ENCODE measurements at places on chromosomes 1 and 21. TPM values are rescaled to one million over a fixed set of nuclear protein-coding genes. Genes with fewer than 3 reads are reported as not detected.
A peak's percentile ranks its signal among the peaks of the same experiment; 100 is the strongest.

- no peak overlapping the region for H3K4me3 ChIP-seq
- H3K27me3 ChIP-seq = peaks cover 2% of the 10 kb centered on the region
- H3K27ac ChIP-seq = no peak overlapping the region
- DNase-seq = peak; percentile 67
- peaks cover 3% of the 10 kb centered on the region for H3K4me1 ChIP-seq
Observed at GRCh38 chr1:214823311-214824117, 220.5 kb downstream of the CENPF start.

DNA sequence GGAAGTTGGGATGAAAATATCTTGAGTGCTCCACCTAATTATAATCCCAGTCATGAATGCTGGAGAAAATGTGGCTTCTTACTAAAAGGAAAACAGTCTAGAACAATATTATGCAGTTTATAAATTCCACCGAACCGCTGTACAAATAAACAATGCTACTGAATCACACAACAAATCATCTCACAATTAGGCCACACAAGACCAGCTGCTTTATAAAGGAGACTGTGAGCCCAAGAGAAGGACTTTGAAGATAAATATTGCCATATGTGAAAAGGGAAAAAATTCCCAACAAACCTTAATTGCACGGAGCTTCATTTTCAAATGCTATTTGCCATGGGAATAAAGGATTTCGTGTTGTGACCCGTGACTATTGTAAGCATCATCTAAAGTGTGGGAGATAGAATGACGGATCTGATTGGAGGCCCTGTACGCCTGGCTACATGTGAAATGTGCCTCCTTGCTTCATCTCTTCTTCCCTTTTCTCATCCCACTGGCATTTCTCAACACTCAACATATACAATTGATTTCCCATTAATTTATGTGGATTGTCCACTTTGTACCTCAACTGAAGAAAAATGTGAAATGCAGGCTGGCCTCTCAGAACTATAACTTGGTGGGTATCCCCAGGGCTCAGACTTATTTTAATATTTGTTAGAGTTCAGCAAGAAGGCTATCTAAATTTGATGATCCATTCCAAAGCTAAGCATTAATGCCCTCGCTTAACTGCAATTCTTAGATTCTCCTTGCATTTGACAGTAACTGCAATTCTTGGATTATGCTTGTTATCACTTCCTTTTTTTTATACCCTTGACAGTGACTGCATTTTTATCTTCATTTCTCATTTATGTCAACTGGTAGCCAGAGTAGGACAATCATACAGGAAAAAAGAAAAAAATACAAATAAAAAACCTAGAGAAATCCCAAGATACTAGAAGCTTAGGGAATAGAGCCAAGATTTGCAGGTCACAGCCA, 122.3 kb downstream of the TGFB2 start:
- no peaks in the 10 kb centered on the region for H3K36me3 ChIP-seq
- H3K27me3 ChIP-seq = no peaks in the 10 kb centered on the region
- no peaks in the 10 kb centered on the region for H3K4me1 ChIP-seq
- DNase-seq = no peak

DNA sequence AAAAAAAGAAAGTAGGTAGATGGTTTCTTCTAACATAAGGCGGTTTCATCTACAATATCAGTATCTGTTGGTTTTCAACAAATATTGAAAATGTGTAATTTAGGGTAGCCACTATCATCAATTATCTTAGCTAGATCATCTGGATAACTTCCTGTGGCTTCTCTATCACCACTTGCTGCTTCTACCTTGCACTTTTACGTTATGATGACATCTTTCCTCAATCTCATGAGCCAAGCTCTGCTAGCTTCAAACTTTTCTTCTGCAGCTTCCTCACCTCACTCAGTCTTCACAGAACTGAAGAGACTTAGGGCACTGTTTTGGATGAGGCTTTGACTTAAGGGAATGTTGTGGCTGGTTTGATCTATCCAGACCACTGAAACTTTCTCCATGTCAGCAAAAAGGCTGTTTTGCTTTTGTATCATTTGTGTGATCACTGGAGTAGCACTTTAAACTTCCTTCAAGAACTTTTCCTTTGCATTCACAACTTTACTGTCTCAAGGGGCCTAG, 144.9 kb upstream of the HP1BP3 start:
- H3K27ac ChIP-seq = no peak overlapping the region
- peaks cover 41% of the 10 kb centered on the region for H3K36me3 ChIP-seq
- H3K4me1 ChIP-seq = peaks cover 28% of the 10 kb centered on the region
- H3K27me3 ChIP-seq = no peaks in the 10 kb centered on the region
- no peak overlapping the region for H3K4me3 ChIP-seq

PLPPR4 gene
- not detected for total RNA-seq

DNA sequence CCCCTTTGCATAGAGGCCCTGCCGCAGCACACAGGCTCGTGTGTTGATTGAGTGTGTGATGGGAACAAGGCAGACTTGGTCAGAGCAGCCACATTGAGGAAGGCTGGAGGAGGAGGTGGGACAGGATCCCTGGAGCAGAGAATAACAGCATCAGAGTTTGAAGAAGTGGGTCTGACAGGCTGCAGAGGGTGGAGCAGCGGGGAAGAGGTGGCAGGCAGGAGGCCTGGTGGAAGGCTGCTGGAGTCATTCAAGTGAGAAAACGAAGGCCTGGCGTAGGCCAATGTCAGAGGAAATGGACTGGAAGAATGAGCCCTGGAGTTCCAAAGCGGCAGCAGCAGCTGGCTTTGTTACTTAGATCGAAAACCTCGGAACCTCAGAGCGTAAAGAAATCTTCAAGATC, 115.0 kb upstream of the GRIK3 start:
- H3K4me3 ChIP-seq = no peak overlapping the region
- H3K36me3 ChIP-seq = no peaks in the 10 kb centered on the region
- no peak for DNase-seq
- no peaks in the 10 kb centered on the region for H3K27me3 ChIP-seq
- peaks cover 4% of the 10 kb centered on the region for H3K4me1 ChIP-seq
- H3K27ac ChIP-seq = no peak overlapping the region

DNA sequence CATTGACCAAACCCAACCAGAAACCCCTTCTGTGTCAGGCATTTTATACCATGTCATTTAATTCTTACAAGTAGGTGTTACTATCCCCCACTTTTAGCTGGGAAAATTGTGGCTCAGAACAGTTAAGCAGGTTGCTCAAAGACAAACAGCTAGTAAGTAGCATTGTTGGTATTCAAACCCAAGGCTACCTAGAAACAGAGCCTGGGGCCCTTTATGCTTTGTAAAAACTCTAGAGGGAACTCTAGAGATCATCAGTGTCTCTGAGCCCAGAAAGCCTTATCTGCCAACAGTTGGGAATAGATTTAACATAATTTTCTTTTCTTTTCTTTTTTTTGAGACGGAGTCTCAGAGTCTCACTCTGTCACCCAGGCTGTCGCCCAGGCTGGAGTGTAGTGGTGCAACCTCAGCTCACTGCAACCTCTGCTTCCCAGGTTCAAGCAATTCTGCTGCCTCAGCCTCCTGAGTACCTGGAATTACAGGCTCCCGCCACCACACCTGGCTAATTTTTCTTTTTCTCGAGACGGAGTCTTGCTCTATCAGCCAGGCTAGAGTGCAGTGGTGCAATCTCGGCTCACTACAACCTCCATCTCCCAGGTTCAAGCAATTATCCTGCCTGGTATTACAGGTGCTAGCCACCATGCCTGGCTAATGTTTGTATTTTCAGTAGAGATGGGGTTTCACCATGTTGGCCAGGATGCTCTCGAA, 48.5 kb upstream of the OSBPL9 start:
- no peak for DNase-seq
- no peaks in the 10 kb centered on the region for H3K27me3 ChIP-seq
- peaks cover 26% of the 10 kb centered on the region for H3K4me1 ChIP-seq
- no peak overlapping the region for H3K4me3 ChIP-seq
- H3K27ac ChIP-seq = no peak overlapping the region

DNA sequence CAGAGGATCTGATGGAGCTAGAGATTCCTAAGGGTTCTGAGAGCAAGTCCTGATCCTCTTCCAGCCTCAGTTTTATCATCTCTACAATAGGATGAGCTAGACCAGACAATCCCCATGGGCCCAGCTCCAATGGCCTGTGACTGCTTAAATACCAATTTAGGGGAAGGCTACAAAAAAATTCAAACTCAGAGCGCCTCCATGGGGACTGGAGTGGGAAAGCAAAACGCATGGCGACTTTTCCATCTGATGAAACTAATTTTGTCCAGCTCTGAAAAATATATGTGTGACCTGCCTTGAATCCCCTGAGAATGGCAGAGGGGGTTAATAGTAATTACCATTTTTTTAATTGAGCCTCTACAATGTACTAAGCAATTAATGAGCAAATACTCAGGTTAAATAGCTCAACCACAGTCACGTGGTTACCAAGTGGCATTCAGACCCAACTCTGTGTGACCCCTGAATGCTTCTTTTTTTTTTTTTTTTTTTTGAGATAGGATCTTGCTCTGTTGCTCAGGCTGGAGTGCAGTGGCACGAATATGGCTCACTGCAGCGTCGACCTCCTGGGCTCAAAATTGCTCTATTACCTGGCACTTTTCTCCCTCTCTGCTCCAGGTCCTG, 8.4 kb downstream of the EXTL1 start:
- no peak for DNase-seq
- no peak overlapping the region for H3K27ac ChIP-seq
- H3K27me3 ChIP-seq = no peaks in the 10 kb centered on the region
- no peaks in the 10 kb centered on the region for H3K36me3 ChIP-seq

DNA sequence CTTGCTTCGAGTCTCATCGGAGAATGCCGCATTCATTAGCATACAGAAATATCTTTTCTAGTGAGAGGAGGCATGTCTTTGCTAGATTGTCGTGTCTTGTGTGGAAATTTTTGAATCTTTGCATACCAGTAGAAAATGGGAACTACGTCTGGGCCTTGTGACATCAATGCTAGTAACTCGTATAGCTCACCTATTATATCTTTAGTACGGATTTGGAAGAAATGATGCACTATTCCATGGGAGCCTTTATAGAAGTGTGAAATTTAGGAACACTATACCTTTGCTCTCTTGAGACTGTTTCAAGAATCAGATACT, 835 bp downstream of the UHMK1 start:
- no peaks in the 10 kb centered on the region for H3K27me3 ChIP-seq
- peaks cover 35% of the 10 kb centered on the region for H3K36me3 ChIP-seq
- H3K4me3 ChIP-seq = peak overlapping the region; percentile 79
- DNase-seq = peak; percentile 88
- H3K27ac ChIP-seq = peak overlapping the region; percentile 76

- no peak for DNase-seq
- no peaks in the 10 kb centered on the region for H3K36me3 ChIP-seq
- peaks cover 16% of the 10 kb centered on the region for H3K4me1 ChIP-seq
- H3K4me3 ChIP-seq = 0 out of 2 replicates have a peak overlapping the region, but pooled peaks have one; percentile 34
Observed at GRCh38 chr1:55276671-55277376, 61.7 kb upstream of the USP24 start.

GPR37L1 gene
- total RNA-seq = not detected

DEPDC1 gene
- 36.6 TPM for total RNA-seq

TRAPPC3 gene
- 46.7 TPM for total RNA-seq

DNA sequence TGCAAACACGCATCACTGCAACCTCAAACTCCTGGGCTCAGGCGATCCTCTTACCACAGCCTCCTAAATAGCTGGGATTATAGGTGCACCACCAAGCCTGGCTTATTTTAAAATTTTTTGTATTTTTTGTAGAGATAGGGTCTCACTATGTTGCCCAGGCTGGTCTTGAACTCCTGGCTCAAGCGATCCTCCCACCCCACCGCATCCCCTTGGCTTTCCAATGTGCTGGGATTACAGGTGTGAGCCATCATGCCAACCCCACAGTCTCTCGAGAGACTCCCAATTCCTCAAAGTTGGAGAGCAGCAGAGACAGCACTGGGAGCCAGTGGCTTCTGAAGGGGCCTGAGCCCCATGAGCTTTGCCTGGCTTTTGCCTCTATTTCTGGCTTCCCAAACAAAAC, 42.7 kb downstream of the PGBD5 start:
- no peak overlapping the region for H3K27ac ChIP-seq
- no peaks in the 10 kb centered on the region for H3K36me3 ChIP-seq
- peaks cover 4% of the 10 kb centered on the region for H3K27me3 ChIP-seq
- H3K4me1 ChIP-seq = no peaks in the 10 kb centered on the region
- no peak for DNase-seq

GRCh38 chr1:66261364-66261763, 272.6 kb upstream of the SGIP1 start:
- H3K4me3 ChIP-seq = no peak overlapping the region
- no peak overlapping the region for H3K27ac ChIP-seq
- no peak for DNase-seq
- H3K27me3 ChIP-seq = no peaks in the 10 kb centered on the region
- H3K4me1 ChIP-seq = no peaks in the 10 kb centered on the region

ANGPTL7 gene
- not detected for total RNA-seq

DNA sequence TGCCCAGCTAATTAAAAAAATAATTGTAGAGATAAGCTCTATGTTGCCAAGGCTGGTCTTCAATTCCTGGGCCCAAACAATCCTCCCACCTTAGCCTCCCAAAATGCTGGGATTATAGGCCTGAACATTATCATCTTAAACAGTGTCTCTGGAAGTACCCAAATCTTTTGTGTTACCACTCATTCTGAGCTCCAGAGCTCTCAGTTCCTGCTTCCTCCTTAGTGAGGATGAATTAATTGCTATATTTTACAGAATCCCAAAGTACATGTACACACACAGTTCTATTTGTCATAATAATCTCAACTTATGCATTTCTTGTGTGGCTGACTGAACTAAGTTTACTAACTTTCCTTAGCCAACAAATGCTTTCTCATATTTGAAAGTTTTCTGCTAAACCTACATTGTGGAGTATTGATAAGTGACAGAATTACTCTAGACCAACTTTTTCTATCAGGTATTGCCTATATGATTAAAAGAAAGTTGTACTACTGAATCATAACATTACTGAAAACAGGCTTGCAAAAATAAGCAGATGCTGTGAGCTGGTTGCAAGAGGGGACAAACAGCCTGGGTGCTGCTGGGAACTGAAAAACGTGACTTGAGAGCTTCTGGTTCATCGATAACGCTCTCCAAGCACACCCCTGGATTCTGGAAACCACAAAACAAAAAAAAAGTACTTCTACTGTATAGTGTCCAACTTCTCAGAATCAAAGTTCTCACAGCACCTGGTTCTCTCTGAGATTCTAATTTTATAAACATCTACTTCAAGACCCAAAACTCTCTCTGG, 15.3 kb downstream of the VAV3 start:
- H3K4me3 ChIP-seq = no peak overlapping the region
- DNase-seq = no peak
- H3K36me3 ChIP-seq = no peaks in the 10 kb centered on the region

- peaks cover 28% of the 10 kb centered on the region for H3K4me1 ChIP-seq
- H3K4me3 ChIP-seq = no peak overlapping the region
- peaks cover 15% of the 10 kb centered on the region for H3K36me3 ChIP-seq
- H3K27ac ChIP-seq = no peak overlapping the region
- H3K27me3 ChIP-seq = no peaks in the 10 kb centered on the region
Observed at GRCh38 chr1:21255943-21256320, 34.3 kb downstream of the ECE1 start.

- no peak overlapping the region for H3K4me3 ChIP-seq
- H3K36me3 ChIP-seq = no peaks in the 10 kb centered on the region
- no peaks in the 10 kb centered on the region for H3K4me1 ChIP-seq
- no peaks in the 10 kb centered on the region for H3K27me3 ChIP-seq
- no peak overlapping the region for H3K27ac ChIP-seq
- no peak for DNase-seq
Observed at GRCh38 chr21:36800734-36801133, 101.8 kb downstream of the SIM2 start.
